Uterus (tissue), 4 donors: ENCODE measurements at places on chromosomes 2 and 18. TPM values are rescaled to one million over a fixed set of nuclear protein-coding genes. Genes with fewer than 3 reads are reported as not detected.

DNA sequence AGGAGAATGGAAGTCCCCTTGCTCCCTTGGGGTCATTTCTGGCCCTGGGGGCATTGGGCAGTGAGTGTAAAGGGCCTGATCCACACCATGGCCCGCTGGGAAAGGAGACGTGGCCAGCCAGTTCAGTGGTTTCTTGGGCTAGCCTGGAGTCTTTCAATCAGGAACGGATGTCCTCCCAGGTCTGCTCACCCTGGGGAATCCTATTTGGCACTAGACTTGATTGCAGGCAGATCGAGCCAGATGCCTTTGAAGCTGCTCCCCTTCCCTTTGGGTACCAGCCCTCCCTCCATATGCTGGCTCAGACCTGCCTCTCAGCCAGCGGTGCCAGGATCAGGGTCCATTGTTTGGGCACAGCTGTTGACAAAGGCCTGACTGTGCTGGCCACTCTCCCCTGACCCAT, 11.0 kb downstream of the FBLN7 start:
- H3K36me3 ChIP-seq = no peaks in the 10 kb centered on the region
- no peaks in the 10 kb centered on the region for H3K27me3 ChIP-seq
- DNase-seq = no peak

DNA sequence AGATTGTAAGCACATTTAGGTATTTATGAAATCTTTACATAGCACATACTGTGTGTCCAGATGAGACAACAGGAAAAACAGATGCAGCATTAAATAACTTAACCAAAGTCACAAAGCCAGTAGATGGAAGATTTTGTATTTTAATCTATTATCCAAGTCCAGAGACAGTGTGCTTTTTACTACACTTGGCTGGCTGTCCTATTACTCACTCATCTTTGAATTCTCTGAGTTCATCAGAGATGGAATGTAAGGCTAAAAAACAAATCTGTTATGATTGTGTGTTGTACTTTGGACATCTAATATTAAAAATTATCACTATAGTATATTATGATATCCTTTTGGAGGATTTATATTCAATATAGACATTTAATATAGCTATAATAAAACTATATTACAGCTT, 1189.4 kb downstream of the DSC3 start:
- H3K4me1 ChIP-seq = no peaks in the 10 kb centered on the region
- H3K27ac ChIP-seq = no peak overlapping the region
- no peaks in the 10 kb centered on the region for H3K27me3 ChIP-seq
- DNase-seq = no peak

Gene XIRP2
- not detected for total RNA-seq

- DNase-seq = no peak
- H3K27ac ChIP-seq = no peak overlapping the region
- H3K4me3 ChIP-seq = no peak overlapping the region
- H3K4me1 ChIP-seq = no peaks in the 10 kb centered on the region
- H3K36me3 ChIP-seq = no peaks in the 10 kb centered on the region
- H3K27me3 ChIP-seq = no peaks in the 10 kb centered on the region
Observed at GRCh38 chr2:120989512-120990441, 254.1 kb downstream of the GLI2 start.

DNA sequence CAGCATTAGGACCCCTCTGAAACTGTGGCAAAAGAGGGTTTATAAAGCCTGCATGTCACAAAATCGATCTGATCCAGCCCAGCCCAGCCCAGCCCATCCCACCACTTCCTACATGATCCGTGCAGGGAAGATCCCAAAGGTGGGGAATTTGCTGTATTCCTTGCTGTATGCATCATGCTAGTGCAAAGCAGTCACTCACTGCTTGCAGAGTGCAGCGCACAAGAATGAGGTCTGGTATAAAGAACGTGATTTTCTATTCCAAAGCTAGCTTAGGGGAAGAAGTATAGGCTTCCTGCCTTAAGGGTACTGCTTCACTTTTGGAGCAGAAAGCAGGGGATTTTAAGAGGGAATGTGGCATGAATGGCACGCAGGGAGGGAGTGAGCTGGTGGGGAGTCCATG, 18.9 kb upstream of the SERPINB11 start:
- H3K27me3 ChIP-seq = no peaks in the 10 kb centered on the region
- no peak overlapping the region for H3K4me3 ChIP-seq
- H3K4me1 ChIP-seq = no peaks in the 10 kb centered on the region
- DNase-seq = no peak

GRCh38 chr2:77458216-77458615, 64.0 kb downstream of the LRRTM4 start:
- H3K36me3 ChIP-seq = no peaks in the 10 kb centered on the region
- no peak overlapping the region for H3K27ac ChIP-seq
- no peaks in the 10 kb centered on the region for H3K27me3 ChIP-seq
- H3K4me1 ChIP-seq = no peaks in the 10 kb centered on the region
- no peak overlapping the region for H3K4me3 ChIP-seq

DNA sequence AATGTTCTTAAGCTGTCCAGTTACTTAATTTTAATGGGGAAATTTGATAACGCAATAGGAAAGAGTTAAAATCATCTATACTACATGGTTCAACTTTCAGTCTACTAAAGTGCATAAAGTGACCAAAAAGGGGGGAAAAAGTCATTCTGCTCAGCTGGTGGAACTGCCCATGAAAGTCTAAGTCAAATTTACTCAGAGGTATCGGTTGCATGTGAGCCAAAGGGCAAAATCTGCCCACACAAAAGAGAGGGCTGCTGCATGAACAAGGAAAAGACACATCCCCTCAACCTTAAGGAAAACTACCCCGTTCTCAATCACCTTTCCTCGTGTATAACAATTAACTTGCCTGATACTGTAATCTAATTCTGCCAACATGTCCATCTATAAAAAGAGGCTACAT, 126.1 kb downstream of the TCF4 start:
- no peaks in the 10 kb centered on the region for H3K36me3 ChIP-seq
- H3K27me3 ChIP-seq = no peaks in the 10 kb centered on the region
- no peak overlapping the region for H3K27ac ChIP-seq
- H3K4me3 ChIP-seq = no peak overlapping the region

Gene INHBB
- 0.35 TPM for total RNA-seq

GRCh38 chr2:204842661-204843485, 297.6 kb downstream of the PARD3B start:
- peak overlapping the region; percentile 67 for H3K27ac ChIP-seq
- no peak overlapping the region for H3K4me3 ChIP-seq
- no peaks in the 10 kb centered on the region for H3K36me3 ChIP-seq

DNA sequence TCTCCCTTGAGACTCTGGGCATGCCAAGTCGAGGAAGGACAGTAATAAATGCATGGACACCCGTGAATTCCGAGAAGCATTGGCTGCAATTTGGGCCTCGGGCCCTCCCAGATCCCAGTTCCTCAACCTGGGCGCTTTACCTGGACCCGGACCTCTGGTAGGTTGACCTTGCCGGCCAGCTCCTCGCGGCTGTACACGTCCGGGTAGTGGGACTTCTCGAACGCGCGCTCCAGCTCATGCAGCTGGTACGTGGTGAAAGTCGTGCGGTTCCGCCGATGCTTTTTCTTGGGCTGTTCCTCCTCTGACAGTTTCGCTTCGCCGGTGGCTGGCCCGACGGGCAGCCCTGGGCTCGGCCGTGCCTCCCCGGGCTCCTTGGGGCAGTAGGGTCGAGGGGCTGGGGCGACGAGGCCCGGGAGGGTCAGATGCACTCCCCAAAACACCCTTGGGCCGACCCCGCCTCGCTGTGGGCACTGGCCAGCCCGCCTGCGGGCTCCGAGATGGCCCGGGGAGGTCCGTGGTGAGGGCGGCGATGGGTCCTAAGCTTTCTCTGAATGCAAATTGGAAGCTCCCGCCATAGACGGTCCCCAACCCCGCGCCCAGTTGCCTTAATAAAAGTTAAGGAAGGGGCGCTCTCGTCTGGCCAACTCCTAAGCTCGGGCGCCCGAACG, 899 bp downstream of the RAX start:
- H3K4me3 ChIP-seq = no peak overlapping the region
- no peak for DNase-seq

- H3K4me1 ChIP-seq = no peaks in the 10 kb centered on the region
- H3K27me3 ChIP-seq = no peaks in the 10 kb centered on the region
- no peaks in the 10 kb centered on the region for H3K36me3 ChIP-seq
- H3K4me3 ChIP-seq = no peak overlapping the region
Observed at GRCh38 chr2:114031605-114032505, 142.0 kb downstream of the ACTR3 start.

Gene TTN
- 1.8 TPM for total RNA-seq

DNA sequence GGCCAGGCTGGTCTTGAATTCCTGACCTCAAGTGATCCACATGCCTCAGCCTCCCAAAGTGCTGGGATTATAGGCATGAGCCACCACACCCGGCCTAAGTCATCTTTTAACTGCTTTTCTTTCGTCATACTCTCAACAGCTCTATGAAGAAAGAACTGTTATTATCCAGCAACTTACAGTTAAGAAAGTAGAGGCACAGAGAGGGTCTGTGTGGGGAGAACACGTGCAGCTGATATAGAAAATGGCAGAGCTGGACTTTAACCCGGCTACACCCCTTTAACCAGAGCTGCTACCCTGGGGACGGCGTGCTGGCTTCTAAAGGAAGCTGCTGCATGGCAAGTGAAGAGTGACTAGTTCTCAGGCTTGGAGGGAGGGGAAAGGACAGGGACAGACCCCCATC, 25.5 kb downstream of the IGFBP2 start:
- H3K4me3 ChIP-seq = no peak overlapping the region
- DNase-seq = no peak
- H3K27me3 ChIP-seq = no peaks in the 10 kb centered on the region
- H3K4me1 ChIP-seq = no peaks in the 10 kb centered on the region
